ENCODE measurements at places on chromosomes 11 and 22.

GRCh38 chr11:91305402-91305801 lies 919.2 kb upstream of the FAT3 start:
- no peak for DNase-seq

DNA sequence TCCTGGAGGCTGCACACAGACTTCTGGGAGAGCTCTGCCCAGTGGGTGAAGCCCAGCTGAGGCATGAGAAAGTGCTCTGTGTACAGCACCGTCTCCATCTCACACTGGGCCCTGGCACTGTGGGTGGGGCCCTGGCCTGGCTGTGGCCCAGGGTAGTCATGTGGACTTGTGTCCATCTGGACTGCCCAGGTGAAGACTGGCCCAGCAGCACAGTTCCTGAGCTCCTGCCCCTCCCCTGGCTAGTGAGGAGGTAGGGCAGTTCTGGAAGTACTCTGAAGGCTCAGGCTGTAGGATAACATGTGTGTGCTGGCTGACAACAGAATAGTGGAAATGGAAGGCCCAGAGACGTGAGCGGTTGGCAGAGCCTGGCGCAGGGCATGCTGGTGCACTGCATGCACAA lies 35.4 kb downstream of the RSPH14 start:
- DNase-seq = no peak

DNA sequence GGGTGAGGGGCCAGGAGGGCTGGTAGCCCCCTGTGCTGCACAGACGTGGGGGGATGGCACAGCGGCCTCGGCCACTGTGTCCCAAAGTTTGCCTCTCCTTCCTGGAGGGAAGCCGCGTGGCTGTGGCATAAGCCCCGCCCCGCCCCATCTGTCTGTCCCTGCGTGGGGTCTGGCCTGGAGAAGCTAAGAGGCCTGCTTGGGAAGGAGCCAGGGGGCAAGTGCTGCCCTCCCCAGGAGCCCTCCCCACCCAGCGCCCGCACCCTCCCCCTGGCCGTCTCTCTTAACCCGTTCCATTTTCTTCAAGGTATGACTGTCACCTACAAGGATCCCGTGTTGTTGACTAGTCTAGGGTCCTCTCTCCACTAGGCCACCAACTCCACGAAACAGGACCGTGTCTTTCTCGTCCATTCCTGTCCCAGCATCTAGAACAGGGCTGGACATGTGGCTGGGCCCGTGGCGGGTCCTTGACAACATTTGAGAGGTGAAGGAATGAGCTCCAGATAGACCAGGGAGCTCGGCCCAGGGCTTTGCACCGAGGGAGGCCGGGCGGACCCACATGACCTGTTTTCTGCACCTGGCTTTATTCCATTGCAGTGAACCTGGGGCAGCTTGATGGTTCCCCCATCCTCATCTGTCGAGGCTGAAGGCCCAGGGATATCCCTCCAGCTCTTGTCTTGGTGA lies 428.0 kb downstream of the TBC1D22A start:
- no peak for DNase-seq

DNA sequence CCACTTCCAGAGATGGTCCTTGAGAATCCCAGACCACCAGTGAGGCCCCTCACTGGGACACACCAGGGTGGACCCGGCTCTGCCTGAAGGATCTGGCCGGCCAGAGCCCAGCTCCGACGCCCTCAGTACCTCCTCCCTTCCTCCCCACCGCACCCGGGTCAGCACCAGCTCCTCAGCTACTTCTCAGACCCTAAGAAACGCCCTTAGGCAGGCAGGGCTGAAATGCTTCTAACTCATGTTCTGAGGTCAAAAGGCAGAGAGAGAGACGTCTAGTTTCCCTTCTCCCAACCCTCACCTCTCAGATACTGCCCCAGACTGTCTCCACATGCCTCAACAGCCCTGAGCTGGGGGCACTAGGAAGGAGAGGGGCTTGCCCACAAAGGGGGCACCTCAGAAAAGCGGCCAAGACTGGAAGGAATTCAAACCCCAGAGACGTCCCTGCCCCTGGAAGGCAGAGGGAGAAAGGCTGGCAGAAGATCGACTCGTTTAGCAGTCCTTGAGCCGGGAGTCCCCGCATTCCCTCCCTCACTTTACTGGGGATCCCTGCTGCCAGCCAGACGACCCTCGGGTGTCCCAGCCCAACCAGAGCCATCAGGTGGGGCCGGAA lies 539 bp downstream of the USH1C start:
- DNase-seq = no peak

GRCh38 chr22:26663374-26663923 lies 6.1 kb downstream of the MIAT start:
- no peak for DNase-seq
